ENCODE measurements at places on chromosomes 4 and X.

GRCh38 chr4:99091216-99091575 is 2.6 kb upstream of the ADH5 start:
- DNase-seq, result no peak

DNA sequence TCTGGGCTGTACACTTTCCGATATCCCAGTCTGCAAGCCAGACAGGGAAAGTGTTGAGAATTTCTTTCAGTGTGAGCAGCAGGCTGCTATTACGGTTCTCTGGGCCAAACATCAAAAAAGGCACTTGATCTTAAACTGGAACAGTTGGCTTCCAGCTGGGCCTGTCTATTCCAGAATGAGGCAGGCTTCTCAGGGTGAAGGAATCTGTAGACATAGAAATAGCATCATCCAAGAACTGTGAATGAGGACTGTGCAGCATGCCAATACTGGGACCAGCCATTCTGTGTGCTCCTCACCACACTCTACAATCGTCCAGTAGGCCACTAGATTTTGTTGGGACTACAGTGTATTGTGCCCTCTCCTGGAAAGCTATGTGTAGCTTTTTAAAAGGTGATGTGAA is 31.1 kb downstream of the ART3 start:
- no peak for DNase-seq

DNA sequence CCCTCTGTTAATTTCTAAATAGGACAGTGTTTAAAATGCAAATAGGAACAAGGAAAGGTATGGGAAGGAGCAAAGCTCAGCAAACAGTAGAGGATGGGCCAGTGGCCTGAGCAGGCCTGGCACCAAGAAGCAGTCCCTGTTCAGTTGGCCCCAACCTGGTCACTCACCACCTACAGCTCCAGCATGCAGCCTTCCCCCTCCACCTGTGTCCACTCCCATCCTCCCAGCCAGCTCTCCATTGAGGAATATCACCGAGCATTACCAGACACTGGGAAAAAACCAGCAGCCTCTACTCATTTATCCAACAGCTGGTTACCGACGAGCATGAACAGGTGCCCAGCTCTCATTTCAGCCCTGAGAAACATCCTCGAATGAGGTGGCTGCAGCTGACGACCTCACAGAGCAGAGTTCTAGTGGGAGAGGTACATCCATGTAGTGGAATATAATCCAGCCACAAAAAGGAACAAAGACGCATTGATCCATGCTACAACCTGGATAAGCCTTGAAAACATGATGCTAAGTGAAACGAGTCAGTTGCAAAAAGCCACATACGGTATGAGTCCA is 25.6 kb downstream of the CD99L2 start:
- DNase-seq, result peak; percentile 4

- DNase-seq, result no peak
Observed at GRCh38 chr4:128527351-128527750, 239.7 kb upstream of the PGRMC2 start.

DNA sequence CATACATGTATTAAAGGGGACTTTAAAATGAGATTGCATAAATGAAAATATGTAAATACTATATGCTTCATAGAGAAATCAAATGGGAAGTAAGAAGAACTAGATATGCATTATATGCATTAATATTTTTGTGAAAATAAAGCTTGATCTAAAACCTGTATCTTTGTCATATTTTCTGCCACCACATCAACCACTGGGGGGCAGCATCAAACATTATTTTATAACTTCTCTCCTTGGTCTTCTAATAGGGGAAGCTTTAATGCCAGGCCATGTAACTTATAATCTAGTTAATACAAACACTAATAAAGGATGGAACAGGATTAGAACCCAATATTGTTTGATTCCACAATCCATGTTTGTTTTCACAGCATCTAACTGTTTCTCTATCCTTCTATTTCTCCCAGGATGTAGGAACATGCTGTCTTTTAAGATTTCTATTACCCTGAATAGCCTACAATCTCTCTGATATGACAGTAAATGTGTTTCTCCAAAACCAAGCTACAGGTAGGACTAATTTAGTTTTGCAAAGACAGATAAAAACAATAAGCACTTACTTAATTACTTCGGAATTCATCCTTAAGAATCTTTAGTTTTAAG is 10.0 kb downstream of the QRFPR start:
- DNase-seq, result no peak
